ENCODE measurements at places on chromosomes 3 and 15.

- peak; percentile 33 for DNase-seq
Measured at GRCh38 chr15:60115579-60116380, 111.7 kb downstream of the FOXB1 start.

GRCh38 chr3:157436583-157437291 is at the start of gene PTX3:
TSS of gene PTX3 (plus strand) at chr3:157436850. CDS start at chr3:157436934, 84 bp downstream.
- peak; percentile 81 for DNase-seq

GRCh38 chr15:31486906-31487695 is 160.5 kb downstream of the KLF13 start:
- DNase-seq, result no peak

DNA sequence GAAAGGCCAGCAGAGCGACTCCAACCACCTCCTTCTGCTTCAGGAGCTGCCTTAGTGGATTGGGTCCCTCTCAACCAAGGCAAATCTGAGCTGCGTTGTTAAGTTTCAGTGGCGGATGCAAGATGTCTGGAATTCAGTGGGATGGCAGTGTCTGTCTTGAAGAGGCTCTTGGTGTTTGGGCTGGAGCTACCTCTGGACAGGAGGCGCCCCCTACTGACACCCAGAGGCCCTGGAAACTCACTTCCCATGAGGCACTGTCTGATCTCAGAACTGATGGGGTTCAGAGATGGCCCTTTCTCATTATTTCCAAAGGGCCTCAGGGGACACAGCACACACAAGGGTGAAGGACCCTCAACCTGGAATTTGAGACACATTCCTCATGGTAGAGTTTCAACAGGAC is 6.0 kb upstream of the SLC28A1 start:
- peak; percentile 4 for DNase-seq

DNA sequence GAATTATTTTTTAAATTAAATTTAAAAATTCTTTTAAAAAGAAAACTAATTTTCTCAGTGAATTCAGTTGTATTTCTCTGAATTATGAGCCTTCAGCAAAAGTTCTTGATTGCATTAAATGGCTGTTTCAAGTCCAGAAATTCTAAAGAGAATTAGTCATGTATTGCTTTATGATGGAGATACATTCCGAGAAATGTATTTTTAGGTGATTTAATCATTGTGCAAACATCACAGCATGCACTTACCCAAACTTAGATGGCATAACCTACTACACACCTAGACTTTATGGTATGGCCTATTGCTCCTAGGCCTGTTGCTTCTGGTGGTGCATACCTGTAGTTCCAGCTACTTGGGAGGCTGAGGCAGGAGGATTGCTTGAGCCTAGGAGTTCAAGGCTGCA is 44.3 kb upstream of the GCNT3 start:
- no peak for DNase-seq

- DNase-seq, result no peak
Measured at GRCh38 chr3:39541917-39542329, 74.4 kb downstream of the MOBP start.

GRCh38 chr15:65906396-65906795 is 37.1 kb downstream of the RAB11A start:
- no peak for DNase-seq

- no peak for DNase-seq
Measured at GRCh38 chr15:31461375-31461774, 134.7 kb downstream of the KLF13 start.

Data from AG09309 (cell line).